ENCODE measurements at places on chromosomes 13 and 19. TPM values are rescaled to one million over a fixed set of nuclear protein-coding genes. Genes with fewer than 3 reads are reported as not detected.

The PGLYRP2 gene
- not detected for total RNA-seq

DNA sequence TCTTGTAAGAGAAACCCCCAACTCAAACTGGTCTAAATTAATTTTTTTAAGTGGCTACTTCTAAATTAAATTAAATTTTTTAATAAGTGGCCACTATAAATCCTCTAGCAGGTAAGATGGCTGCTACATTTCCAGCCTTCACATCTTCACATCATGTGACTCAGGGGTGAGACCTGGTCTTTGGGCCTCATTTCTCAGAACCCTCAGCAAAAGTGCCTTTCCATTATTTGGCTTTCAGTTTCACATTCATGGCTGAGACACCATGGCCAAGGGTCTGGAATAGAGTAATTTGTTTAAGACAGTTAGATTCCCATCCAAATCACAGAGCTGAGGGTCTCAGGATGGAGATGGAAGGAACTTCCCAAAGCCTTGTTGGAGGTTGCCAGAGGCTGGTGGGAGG is 47.5 kb downstream of the DCT start:
- DNase-seq = no peak

GRCh38 chr13:31045286-31046081 is 113.0 kb downstream of the TEX26 start:
- DNase-seq = peak; percentile 80

The CLDND2 gene
- 1.3 TPM for total RNA-seq

The IGFLR1 gene
- total RNA-seq = 5.3 TPM

Data from mucosa of descending colon (tissue), 3 donors.